ENCODE measurements at places on chromosomes 16 and 17. TPM values are rescaled to one million over a fixed set of nuclear protein-coding genes. Genes with fewer than 3 reads are reported as not detected.

Gene CSH2
- total RNA-seq = not detected

Gene TP53TG3F
- not detected for total RNA-seq

Gene FOXO3B
- total RNA-seq = 6.2 TPM

Gene ZG16
- total RNA-seq = 0.26 TPM

Gene TGFB1I1
- 15.3 TPM for total RNA-seq

Gene HSD17B1
- total RNA-seq = 0.90 TPM

Gene NIP7
- total RNA-seq = 29.5 TPM

Gene PIRT
- not detected for total RNA-seq

Data from PC-9 (cell line).